ENCODE measurements at places on chromosomes 1 and 21.

DNA sequence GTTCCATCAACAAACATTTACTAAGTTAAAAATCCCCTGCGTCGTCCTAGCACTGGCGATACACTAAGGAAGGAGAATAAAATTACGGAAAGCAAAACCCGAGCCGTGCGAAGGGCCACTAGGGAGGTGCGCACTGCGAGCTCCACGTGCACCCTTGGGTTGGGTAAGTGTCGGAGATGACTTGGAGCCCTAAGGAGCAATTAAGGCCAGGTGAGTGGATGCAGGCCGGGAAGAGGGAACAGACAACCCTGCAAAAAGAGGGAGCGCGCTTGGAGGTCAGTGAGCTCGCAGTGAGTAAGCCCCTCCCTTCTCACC is 704 bp downstream of the WDR4 start:
- DNase-seq, result no peak

DNA sequence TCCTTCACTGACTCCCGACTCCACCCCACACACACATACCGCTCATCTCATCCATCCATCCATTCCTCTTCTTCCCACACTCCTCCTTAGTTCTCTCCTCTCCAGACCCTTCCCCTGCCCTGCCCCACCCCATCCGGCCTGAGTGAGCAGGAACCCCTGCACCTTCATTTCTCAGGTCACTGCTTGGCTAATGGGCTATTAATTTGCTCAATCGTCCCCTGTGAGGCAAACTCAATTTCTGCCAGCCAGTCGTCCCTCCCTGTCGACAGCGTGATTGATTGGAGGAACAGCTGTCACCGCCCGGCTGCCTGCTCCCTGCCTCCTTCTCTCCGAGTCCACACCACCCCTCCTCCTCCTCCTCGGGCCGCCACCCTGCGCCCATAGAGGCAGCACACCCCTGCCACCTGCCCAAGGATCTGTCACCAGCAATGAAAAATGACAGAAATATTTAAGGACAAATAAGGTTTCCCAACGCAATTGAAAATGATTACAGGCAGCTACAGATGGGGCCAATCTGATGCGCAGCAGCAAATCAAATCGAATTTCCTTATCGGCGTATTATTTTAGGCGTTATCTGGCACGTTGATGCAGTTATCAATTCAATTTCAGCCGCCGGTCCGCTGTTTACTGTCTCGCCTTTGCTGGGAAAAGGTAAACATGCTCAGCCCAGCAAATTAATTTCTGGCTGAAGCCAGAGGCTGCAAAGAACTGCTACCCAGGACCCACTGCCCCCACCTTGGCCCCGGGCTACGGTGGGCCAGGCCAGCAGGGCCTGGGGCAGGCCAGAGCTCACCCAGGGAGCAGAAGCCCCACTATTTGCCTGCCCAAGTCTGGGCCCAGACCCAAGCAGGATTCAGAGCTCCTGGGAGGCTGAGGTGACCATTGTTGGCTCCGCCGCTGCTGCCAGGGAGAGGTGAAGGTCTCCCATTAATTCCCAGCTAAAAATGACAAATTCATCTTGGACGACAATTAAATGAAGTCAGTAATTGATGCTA is 71.3 kb downstream of the TMEM53 start:
- no peak for DNase-seq

DNA sequence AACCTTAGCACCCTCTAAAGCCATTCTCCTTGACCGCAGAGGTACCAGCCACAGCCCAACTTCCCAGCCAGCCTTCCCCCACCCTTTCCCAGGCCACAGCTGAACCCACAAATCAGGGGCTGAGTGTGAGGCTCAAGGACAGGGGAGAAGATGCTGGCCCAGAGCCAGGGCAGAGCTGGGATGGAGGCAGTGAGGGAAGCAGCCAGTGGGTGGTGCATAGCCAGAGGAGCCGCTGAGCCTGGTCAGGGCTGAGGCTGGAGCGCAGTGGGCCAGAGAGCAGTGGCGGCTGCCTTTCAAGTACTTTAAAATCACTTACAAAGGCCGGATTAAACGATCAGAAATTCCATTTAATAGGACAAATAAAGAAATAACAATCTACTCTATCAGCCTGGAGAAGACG is 36.3 kb downstream of the DMAP1 start:
- no peak for DNase-seq

DNA sequence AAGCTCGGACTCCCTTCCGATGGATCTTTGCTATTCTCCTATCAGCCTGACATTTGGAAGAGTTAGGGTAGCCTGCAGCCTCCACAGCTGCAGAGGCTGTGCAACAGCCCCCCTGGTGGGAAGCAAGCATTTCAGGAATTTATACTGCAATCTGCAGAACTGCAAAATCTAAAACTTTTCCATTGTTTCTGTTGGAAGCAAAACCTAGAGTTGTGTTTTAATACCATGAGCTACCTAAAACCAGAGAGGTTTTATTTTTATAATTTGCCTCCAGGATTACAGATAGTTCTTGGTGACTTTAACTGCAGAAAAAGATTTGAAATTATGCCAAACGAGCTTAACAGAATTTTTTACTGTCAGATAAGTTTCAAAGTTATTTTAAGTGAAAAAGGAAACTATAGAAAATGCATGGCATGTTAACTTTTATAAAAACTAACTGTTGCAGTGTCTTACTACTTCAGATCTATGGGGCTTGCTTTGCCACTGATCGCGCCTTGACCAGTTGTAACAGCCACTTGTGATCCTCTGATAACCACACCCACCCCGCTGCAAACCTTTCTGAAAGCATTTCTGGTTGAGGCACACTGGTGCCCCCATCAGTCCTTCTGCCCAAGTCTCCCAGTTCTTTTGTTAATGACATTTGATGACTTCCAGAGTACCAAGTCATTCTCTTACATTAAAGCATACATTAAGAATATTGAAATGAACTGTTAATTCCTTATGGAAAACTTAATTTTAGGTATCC is 64.8 kb downstream of the PRDM2 start:
- no peak for DNase-seq

DNA sequence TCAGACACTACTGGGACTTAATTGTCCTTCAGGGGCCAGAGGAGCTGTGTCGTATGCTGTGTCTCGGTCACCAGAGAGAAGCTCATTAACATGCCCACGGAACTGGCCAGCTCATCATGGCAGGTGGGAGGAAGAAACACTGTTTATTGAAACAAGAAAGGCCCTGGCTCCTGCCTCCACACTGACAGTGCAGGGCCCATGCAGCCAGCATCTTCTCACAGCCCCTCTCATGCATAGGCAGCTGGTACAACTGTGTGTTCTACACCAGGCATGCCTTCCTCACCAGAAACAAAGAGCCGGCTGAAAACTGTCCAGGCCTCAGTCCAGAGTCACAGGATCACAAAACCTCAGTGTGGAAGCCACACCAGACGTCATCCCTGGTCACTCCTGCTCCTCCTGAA is 106.0 kb downstream of the UBE2U start:
- no peak for DNase-seq

Measured in NCI-H1436 treated with DMSO at 0.1 percent for 48 hours (cell line).